AG20443 (cell line): ENCODE measurements at places on chromosomes 12 and 14.

- no peak for DNase-seq
Observed at GRCh38 chr12:117567644-117568216, 206.3 kb upstream of the NOS1 start.

DNA sequence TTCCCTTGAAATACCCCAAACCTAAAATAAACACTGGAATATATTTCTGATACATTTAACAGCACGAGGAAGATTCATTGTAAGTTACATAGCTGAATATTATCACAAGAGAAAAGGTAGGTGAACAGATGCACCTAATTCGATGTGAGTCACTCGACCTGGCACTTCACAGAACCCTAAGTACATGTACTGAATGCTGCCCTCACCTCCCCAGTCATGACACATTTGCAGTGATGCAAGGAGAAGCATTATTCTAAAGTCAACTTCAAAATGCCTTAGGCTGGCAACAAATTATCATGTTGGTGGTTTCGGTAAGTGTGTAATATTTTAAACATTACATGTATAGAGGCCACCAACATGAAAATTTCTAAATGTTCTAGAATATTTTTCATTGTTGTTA lies 35.2 kb upstream of the TMTC2 start:
- no peak for DNase-seq

- DNase-seq: no peak
Observed at GRCh38 chr14:64688811-64689281, 15.4 kb upstream of the PLEKHG3 start.

- no peak for DNase-seq
Observed at GRCh38 chr12:86929962-86930361, 673.8 kb upstream of the MGAT4C start.

DNA sequence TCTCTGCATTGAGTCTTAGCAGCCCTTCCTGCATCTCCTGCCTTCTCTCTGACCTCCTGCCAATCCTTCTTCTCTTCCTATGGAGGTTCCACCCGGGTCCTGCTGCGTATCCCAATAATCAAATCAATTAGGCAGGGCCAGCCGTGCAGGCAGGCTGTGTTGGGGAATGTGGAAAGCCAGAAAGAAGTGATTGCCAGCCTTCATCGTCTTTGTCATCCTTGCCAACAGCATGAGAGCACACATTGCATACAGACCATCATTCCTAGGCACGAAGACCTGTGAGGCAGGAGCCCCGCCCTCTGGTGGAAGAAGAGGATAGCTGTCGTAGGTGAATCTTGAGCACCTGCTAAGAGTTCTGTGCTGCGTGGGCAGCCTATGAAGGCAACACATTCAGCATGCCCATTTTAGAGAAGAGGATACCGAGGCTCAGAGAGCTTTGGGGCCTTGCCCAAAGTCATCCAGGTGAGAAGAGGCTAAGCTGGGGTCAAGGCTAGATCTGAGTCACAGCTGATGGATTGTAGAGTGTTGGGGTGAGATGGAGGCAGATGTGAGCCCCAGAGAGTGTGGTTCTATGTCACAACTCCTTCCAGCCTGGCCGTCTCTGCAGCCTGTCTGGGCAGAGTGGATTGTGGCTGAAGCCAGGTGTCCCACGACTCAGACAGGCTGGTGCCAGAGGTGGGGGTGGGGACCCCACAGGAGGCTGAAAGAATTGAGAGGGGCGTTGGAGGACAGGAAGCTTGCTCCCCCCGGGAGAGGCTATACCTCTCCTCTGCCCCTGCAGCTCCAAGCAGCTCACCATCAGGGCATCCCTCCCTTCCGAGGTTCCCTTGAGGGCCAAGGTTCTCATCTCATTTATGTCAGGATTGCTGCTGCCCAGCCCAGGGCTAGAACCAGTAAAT lies 12.7 kb downstream of the C14orf132 start:
- DNase-seq: no peak

DNA sequence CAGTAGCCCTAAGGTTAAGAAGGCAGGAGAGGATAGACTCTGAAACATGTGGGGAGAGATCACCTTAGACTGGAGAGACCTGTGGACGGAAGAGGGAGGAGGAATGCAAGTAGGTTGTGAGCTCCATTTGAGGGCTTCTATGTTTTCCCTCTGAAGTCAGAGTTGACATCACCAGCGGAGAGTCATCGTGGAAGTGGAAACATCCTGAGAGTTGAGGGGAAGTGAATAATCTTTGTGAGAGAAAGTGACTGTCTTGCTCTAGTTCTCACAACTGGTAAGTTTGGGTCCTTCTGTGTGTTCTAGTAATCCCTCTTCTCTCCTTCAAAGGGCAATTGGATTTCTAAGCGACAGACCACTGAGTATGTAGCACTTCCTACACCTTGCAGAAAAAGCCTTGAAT lies 103.6 kb upstream of the CCND2 start:
- no peak for DNase-seq
